Activated T-helper 2 cell treated with anti-CD3 and anti-CD28 coated beads, Interferon-gamma antibody, Interleukin-2, Interleukin-4, amounts not matched to agents 10 μg/mL and 5 μg/mL and 100 μg/mL, durations not matched to agents 14 hours and 24 hours and 36 hours (primary cell): ENCODE measurements at places on chromosomes 6 and 20. TPM values are rescaled to one million over a fixed set of nuclear protein-coding genes. Genes with fewer than 3 reads are reported as not detected.

ADTRP gene
- 0.67 and 1.6 TPM in 2 replicates for total RNA-seq

MLIP gene
- total RNA-seq: not detected in 2 replicates

PPIL6 gene
- 0.32 TPM in 1 of 2 replicates, not detected in the other for total RNA-seq

MAFB gene
- 0.83 and 1.1 TPM in 2 replicates for total RNA-seq

PTPRT gene
- total RNA-seq: not detected in 2 replicates

CAP2 gene
- total RNA-seq: not detected in 2 replicates

ACTL10 gene
- total RNA-seq: 2.6 and 3.3 TPM in 2 replicates

HLA-DQA1 gene
- 5.0 and 6.3 TPM in 2 replicates for total RNA-seq

GSTA3 gene
- not detected in 2 replicates for total RNA-seq

COL19A1 gene
- total RNA-seq: 0.14 and 0.16 TPM in 2 replicates

TRIM10 gene
- total RNA-seq: 0.09 TPM in 1 of 2 replicates, not detected in the other

PMEPA1 gene
- total RNA-seq: 0.99 and 1.1 TPM in 2 replicates

IL17A gene
- 0.18 TPM in 1 of 2 replicates, not detected in the other for total RNA-seq
